ENCODE measurements at places on chromosomes 1 and 21.

DNA sequence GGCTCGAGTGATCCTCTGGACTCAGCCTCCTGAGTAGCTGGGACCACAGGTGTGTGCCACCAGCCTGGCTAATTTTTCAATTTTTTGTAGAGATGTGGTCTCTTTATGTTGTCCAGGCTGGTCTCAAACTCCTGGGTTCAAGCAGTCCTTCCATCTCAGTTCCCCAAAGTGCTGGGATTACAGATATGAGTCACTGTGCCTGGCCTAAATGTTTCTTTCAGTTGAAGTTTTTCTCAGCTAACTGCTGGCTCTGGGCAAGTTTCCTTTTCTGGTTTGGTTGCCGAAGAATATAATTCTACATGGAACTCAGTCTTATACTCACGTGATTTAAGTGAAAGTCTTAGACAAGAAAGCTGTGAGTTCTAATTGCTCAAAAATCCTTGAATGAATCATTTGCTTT, 57.0 kb downstream of the SASS6 start:
- no peak for DNase-seq

- DNase-seq, result no peak
These were observed 5.4 kb downstream of the HECTD3 start for GRCh38 chr1:45005761-45006160.

- DNase-seq, result peak; percentile 52
These were observed 80.3 kb downstream of the TTC3 start for GRCh38 chr21:37153196-37153934.

DNA sequence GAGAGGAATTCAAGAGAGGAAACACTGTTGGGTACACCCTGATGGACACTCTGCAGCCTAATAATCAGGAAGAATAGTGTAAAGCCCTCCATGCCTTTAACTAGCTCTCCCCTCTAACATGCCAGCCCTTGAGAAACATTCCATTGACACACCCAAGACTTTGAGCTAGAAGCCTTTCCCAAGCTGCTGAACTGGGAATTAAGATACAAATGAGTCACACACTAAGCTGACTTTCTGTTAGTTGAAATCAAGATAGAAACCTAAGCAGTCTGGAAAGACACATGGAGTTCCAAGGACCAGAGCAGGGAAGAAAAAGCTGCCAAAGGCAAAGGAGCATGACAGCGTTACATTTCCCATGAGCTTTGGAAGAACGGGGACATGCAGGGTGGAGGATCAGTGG, 380.8 kb downstream of the NPHP4 start:
- no peak for DNase-seq

GRCh38 chr1:110208916-110209645, 1.0 kb upstream of the KCNC4 start:
- no peak for DNase-seq

GRCh38 chr1:184648856-184649201, 105.8 kb downstream of the EDEM3 start:
- no peak for DNase-seq

GRCh38 chr1:21823980-21824702, 12.1 kb downstream of the LDLRAD2 start:
- DNase-seq, result peak; percentile 4

DNA sequence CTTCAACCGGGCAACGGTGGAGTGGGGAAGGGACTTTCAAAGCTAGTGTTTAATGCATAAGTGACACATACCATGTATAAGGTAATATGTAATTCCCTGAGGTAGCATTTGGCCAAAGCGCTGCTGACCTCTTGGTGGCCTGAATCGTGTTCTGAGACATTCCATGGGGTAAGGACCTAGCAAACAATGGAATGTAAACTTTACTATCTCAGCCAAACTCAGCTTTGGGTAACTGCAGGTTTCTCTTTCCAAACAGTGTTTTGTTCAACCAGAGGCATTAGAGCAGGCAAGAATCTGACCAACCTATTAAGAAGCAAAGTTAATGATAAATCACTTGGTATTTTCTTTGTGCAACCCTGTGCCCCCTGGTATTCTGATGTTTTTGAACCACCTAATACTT, 22.0 kb downstream of the TGFB2 start:
- DNase-seq, result no peak

- DNase-seq, result no peak
These were observed 407 bp upstream of the PIGV start for GRCh38 chr1:26787381-26787705.

- no peak for DNase-seq
These were observed 238.8 kb downstream of the MRPL39 start for GRCh38 chr21:25368531-25368930.

- no peak for DNase-seq
These were observed 65.2 kb downstream of the AGPAT3 start for GRCh38 chr21:43930074-43930847.

GRCh38 chr1:89069951-89070350, 4.9 kb upstream of the GBP1 start:
- DNase-seq, result no peak

DNA sequence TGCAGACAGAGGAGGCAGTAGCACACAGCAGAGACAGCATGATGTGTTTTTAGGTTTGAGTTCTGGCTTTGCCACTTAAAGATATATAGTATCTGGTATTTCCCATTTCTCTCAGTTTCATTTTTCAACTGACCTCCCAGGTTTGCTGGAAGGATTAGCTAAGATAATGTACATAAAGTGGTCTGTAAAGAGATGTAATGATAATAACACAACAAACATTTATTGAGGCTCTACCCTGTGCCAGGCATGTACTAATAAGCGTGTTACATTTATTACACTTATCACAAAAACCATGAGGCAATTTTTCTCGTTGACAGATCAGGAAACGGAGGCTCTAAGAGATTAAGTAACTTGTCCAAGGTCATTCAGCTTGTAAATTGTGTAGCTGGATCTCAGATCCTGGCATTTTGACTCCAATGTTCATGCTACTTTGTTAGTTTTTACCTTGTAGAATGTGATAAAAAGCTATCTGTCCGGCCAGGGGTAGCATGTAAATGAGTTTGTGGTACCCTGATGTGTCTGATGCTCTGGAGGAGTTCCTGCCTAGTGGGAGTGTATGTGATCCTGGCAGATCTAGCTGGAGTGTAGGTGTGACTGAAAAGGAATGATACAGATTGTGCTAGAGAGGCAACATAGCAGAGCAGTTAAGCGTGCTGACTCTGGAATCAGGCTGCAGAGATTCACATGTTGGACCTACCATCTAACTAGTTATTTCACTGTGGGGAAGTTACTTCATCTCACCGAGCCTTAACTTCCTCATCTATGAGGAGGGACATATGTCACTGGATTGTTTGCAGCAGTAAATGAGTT, 146.6 kb downstream of the VPS13D start:
- peak; percentile 22 for DNase-seq

DNA sequence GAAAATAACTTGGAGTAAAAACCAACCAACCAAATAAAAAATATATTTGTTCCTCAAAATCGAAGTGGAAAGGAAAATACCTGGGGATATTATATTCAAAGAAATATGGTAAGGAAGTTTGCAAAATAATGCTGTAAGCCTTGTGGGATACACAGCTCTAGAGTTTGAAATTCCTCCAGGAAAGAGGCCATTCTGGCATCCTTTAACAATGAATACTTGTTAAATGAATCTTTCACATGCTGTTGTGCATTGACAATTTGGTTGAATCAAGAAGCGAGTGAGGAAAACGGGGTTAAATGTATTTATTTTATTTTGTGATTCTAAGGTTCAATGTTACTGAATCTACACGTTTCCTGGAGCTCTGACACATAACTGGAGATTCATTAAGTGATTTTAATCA, 30.5 kb upstream of the NTNG1 start:
- DNase-seq, result peak; percentile 36

- no peak for DNase-seq
These were observed 46.5 kb downstream of the MORN1 start for GRCh38 chr1:2344744-2345296.

DNA sequence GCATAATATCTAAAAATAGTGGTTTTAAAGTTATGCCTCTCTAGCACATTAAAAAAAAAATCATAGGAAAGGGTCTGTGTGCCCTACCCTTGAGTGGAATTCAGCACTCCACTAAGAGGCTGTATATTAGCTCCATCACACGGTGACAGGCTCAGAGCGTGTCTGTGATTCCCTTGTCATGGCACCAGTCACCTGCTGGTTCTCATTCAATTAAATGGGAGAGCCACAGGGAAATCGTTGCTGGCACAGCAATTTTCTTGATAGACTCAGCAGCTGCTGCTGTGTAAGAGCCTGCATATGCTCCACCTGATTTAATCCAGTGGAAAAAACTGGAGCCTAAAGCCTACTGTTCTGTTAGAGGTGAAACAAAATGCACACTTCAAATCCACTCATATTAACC, 9.5 kb downstream of the ATP6V1G3 start:
- peak; percentile 20 for DNase-seq

- DNase-seq, result no peak
These were observed 15.8 kb downstream of the TMCC2 start for GRCh38 chr1:205243350-205244191.

DNA sequence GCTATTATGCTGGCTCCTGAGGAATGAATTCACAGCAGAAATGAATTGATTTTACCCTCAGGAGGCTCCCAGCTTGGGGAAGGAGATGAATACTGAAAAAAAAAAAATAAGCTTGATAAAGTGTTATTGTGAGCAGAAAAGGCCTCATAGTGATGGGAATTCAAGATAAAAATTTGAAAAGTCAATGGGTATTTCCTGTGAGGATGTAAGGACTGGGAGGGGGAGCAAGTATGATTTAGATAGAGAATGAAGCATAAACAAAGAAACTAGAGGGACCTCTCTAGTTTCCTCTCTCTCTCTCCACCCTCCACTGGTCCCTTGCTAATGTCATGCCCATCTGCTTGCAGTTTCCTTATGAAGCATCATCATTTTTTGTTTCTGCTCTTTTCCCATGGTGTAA, 439.0 kb upstream of the PLXNA2 start:
- DNase-seq, result no peak

- no peak for DNase-seq
These were observed 136.8 kb upstream of the GORAB start for GRCh38 chr1:170395149-170395548.

DNA sequence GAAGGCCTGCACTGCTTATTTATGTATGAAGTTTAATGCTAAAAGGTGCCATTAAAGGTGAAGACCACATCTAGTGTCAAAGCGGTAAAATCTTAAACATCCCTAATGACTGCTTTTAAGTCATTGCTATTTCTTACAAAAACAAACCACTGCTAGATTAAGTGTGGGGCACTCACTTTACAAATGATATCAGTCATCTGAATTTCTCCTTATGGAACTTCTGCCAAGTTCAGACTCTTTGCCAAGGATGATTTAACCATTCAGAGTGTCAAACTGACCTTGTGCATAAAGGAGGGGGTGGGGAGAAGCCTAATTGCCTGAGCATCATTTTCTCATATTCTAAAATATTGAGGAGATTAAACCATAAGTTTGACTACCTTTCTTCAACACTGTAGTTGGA, 271.5 kb downstream of the TGFB2 start:
- no peak for DNase-seq

GRCh38 chr21:24456358-24456757, 1150.9 kb downstream of the MRPL39 start:
- DNase-seq, result no peak

GRCh38 chr1:177525176-177525575, 354.4 kb downstream of the BRINP2 start:
- DNase-seq, result no peak

DNA sequence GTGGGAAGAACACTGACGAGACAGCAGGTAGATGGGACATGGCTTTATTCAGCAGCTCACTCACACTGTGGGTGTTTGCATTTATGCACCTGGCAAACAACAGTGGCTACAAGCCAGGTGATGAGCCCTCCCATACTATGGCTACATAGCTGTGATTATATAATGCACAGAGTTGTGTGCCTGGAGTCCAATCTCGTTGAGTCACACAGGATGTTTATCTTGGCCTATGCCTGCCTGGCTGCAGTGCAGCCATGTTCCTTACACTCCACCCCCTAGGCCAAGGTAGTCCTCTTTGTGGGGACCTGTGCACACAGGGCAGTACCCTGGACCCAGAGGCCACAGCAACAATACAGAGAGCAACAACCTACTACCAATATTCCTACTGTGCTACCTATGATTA, 1643.8 kb downstream of the MRPL39 start:
- DNase-seq, result no peak

DNA sequence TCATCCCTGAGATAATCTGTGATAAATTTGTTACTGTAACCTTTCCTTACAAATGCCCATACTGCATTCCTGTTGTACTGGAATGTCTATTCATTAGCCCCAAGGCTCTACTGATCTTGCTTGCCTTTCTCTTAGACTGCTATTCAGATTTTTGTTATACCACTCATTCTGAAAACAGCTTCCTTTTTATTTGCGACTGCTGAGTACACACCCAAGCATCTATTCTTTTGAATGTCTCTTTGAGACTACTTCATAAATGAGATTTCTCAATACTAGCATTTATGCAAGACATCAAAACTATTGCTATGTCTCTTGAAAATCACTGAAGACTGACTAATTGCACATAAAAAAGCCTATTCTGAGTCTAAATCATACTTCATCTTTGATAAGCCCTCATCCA, 38.6 kb downstream of the DENND1B start:
- DNase-seq, result no peak

GRCh38 chr1:29420202-29420601, 183.9 kb downstream of the PTPRU start:
- no peak for DNase-seq

DNA sequence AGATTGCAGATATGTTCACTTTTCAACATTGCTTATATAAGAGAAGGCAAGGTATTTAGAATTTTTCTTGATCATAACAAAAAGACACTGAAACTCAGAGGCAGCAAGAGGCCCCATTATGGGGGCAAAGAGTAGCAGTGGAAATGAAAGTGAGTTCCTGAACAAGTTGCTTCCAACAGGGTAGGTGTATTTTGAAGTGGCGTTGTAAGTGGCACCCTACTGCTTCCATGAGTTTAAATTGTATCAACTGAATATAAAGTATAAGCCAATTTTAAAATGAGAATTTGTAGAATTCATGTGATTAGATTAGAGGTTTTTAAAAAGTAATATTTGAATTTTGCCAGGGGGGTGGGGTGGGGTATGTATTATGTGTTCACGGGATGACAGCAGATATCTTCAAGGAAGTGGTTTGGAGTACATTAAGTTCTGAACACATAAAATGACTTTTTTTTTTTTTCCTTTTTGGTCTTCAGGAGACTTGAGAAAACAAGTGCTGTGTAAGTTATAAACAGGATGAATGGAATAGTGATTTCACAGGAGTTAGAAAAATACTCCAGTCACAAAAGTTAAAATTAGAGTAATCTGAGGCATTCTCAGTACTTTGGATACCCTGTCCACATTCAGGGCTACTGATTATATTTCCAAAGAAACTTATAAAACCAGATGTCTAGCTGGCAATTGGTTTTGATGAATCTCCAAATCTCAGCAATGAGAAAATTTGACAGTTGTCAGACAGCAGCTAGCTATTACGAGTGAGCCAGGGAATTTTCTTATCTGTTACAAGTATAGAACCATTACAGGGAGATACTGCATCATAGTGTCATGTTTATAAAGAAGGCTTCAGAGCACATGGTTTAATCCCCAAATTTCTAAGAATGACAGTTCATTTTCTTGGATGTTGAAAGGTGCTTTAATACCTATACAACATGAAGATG, 182.0 kb downstream of the ST6GALNAC3 start:
- no peak for DNase-seq

Data from stomach (tissue), 19 donors.